ENCODE measurements at places on chromosomes 2 and 18.

DNA sequence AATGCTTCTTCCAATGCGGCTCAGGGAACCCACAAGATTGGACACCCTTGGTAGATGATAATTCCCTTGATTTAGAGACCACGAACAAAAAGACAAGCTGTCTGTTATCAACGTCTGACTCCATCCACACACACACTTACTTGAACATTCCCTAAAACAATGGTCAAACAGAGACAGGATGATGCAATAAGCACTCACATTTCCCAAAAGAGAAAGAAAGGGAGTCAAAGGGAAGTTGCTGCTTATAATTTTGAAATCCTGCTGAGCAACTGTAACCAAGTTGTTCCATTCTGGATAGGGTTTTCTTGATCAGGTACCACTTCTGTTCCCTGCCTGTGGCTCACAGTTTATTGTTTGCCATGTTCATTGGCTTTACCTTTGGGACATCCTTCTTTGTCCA lies 571.3 kb upstream of the CNTNAP5 start:
- no peak for DNase-seq

- no peak for DNase-seq
Measured at GRCh38 chr2:120669121-120669952, 66.3 kb upstream of the GLI2 start.

GRCh38 chr2:26670171-26670570 lies 22.4 kb upstream of the KCNK3 start:
- DNase-seq: no peak

GRCh38 chr2:231526341-231527090 lies 3.7 kb downstream of the NMUR1 start:
- no peak for DNase-seq

GRCh38 chr2:214630402-214631045 lies 179.0 kb downstream of the BARD1 start:
- no peak for DNase-seq

GRCh38 chr2:135121016-135121657 lies 69.0 kb downstream of the RAB3GAP1 start:
- no peak for DNase-seq

DNA sequence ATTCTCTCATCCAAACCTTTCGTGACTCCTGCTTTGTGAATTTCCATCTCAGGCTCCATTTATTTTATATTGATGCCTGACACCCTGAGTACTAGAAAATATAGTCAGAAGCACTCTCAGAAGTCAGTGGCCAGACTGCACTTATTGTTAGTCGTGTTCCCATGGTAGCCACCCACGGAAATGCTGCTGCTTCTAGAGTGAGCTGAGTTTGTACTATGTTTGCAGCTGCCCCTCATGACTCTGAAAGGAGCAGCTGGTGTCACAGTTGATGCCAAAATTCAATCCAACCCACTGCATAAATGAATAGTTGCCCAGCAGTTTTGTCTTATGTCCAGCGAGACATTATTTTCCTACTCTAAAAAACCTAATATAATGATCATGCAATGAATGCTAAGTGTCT lies 265.2 kb upstream of the SPHKAP start:
- peak; percentile 91 for DNase-seq

GRCh38 chr18:34595690-34596089 lies 114.4 kb upstream of the DTNA start:
- DNase-seq: no peak

DNA sequence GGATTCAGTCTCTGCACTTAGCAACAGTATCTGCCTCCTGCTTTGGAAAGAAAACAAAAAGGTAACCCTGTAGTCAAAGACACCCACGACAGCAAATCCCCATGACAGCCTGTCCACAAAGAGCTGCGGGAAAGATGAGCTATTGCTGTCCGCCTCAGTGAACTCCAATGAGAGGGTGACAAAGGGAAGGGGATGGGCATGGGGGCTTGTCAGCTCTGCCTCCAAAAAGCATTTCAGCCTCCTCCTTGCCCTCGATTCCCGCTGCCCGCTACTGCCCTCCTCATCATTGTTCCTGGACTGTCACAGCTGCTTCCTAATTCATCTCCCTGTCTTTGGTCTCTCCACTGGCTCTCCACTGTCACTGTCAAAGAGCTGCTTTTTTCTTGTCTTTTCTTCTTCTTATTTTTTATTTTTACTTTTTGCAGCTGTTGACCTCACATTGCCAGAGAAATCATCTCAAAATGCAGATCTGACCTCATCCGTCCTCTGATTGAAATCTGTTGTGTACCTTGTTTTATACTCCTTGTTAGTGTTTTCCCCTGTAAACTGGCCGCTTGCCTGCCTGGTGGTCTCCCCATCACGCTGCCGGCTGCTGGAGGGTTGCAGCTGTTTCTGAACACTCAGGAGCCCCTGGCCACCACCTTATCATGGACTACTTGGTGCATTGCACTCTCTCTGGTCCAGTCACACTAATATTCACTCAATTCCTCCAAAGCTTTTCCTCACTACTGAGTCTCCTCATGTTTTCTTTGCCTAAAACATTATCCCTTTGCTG lies 7.9 kb upstream of the E2F6 start:
- DNase-seq: no peak

DNA sequence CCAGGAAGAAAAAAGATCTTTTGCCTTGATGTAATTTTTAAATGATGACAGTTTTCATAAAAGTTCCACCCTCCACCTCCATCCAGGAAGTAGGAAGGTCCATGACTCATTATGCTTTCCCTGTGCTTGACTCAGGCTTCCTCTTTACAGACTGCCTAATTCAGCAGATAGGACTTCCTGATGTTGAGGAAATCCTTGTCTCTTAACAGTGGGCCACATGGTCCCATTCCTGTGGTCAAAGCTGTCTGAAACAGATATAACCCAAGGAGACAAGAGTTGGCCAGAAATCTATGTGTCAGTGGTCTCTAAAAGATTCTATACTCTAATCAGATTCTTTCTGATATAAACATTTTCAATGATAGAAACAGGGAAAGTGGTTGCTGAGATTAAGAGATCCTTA lies 119.1 kb downstream of the BAZ2B start:
- peak; percentile 1 for DNase-seq

DNA sequence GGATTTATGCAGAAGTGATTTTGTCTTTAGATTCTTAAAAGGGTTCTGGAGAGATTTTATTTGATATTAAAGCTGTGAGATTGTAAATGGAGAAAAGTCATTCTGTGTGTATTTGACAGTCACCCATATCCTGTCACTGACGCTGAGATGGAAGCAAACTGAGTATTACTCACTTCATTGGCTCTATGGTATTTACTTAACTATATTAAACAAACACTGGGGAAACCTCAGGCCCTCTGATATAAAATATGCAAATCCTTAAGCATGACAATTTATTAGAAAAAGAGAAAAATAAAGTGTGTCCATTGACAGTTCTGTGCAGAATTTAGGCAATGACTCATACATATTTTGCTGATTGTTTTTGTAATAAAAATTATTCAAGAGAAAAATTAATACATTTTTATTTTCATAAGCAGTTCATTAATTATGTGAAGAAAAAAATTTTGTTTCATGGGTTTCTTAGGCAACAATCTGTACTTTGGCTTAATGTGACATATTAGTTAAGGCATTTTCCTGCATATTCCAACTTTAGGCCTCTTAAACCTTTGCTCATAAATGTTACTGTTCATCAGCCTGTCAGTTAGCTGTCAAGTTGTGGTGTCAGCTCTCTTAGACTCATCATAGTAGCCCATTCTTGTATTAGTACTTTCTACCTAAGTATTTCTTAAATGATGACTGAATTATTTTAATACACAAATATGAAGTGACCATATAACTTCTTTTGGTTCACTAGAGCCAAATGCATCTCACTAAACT lies 99.9 kb downstream of the PARD3B start:
- no peak for DNase-seq

- DNase-seq: no peak
Measured at GRCh38 chr2:217960351-217960750, 42.4 kb downstream of the TNS1 start.

GRCh38 chr2:18855027-18855426 lies 265.7 kb upstream of the NT5C1B start:
- DNase-seq: no peak

- no peak for DNase-seq
Measured at GRCh38 chr2:193103064-193103463, 908.3 kb upstream of the TMEFF2 start.

DNA sequence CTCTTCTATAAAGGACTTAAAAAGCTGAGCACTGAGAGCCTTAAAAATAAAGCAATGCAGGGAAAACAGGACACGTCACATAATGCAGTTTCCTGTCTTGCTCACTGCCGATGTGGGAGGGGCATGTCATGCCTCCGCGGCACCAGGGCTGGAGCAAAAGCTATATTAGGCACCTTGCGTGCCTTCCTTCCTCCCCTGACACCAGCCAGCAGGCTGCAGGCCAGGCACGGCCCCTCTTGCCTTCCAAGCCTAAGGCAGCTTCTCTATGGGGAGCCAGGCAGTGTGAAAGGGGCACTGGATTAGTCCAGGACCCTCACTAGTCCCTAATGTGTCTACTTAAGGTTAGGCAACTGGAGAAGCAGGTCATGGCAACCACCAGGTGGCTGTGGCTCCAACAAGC lies 26.3 kb downstream of the MRPL35 start:
- DNase-seq: no peak

DNA sequence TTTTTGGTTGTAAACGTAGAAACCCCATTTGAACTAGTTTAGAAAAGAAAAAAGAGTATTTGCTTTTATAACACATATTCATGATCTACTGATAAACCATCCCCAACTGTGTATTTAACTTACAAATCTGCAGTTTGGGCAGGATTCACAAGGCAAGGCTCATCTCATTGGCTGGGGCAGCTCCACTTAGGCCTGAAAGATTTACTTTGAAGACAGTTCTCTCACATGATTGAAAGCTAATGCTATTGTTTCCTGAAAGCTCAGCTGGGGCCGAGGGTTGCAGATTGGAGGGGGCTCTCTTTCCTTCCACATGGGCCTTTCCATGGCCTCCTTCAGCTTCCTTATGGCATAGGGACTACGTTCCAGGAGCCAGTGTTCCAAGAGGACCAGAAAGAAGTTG lies 47.4 kb downstream of the ARHGAP15 start:
- no peak for DNase-seq

DNA sequence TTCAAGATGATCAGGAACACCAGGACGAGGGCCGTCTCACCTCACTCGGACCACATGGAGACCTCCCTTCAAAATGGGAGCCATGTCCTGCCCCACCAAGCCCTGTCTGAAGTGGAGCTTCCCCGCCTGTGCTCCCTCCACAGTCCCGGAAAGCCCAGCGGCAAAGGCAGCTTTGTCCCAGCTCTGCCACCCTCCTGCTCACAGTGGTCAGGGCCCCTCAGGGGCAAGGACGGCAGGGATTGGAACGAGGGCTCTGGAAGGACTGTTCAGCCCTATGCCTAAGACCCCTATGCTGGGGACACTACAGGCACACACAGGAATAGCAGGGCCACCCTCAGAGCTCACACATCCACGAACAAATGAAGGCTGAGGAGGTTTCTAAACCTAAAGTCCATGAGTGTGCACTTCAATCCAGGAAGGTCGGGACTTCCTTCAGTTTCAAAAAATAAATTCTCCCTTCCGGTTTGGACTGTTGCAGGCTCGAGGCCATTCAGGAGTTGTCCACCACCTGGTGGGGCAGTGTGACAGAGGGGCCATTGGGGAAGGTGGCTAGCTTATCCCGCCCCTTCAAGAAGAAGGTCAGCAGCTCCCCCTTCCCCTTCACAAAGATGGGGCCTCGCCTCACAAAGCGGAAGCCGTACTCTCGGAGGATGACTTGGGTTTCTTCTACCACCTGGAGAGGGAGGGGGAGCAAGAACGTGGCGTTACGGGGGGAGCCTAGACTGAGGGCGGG lies 26.4 kb downstream of the CENPO start:
- DNase-seq: no peak

DNA sequence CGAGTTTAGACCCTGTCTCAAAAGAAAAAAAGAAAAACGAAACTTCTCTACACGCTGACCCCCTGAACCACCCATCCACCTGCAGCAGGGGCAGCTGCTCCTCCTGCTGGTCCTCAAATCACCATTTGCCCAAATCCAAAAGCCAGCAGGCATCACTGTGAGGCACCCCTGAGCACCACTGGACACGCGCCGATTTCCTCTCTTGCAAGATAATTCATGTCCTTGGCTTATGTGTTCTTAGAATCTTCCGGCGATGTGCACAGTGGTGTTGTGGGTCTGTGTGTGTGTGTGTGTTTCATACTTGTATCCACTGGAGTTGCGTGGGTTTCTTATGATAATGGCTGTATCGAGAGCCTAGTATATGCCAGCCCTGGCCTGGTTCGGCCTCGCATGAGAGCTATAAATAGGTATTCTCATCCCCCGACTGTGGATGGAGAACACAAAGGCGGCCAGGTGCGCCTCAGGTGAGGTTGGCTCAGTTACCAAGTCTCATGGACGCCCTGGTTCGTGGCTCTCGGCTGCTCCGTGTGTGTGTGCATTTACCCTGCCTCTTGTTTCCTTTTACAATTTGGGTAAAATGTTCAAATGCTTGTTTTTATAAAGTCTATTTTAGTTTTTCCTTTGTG lies 235.5 kb downstream of the HDAC4 start:
- DNase-seq: no peak

- DNase-seq: no peak
Measured at GRCh38 chr2:42072349-42073118, 24.7 kb downstream of the PKDCC start.

DNA sequence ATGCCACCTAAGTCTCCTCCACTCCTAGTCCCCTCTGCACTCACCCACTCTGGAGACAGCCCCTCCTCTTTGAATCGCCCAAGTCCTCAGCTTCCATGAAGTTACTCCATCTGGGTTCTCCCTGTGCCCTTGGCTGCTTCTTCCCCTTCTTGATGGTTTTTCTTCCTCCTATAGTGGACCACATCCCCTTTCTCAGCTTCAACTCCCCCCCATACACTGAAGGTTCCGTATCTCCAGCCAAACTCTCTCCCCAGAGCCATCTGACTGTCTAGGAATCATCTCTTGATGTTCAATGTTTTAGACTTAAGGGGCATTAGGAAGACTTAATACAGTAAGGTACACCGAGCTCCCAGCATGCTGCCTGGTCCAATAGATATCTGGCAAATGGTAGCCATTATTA lies 39.6 kb downstream of the EMX1 start:
- no peak for DNase-seq

DNA sequence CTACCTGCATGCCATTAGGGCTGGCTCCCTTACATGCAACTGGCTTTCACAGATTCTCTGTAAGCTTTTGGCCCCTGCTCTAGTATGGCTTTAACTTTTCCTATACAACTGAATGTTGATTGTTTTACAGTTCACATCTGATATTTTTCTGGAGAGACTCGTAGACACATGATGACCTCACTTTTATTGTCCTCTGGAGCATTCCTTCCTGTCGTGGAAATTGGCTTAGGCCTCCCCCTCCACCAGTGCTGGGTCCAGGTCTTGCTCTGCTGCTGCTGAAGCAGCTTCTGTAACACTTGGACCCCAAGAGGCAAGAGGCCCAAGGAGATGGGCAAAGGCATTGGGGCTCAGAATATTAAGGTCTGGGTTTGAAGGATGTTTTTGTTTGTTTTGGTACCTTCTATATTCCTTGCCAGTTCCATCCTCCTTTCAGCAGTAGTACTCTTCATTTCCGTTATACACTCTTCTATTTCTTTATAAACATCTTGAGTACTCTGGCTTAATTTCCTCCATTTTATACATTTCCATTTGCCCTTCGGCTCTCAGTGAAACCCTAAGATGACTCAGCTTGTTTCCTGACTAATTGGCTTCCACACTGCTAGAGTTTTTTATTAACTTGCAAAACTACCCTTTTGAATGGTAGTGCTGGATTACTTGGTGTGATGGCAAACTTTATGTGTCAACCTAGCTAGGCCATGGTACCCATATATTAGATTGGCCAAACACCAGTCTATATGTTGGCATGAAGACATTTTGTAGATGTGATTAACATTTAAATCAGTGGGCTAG lies 219.8 kb downstream of the CDCA7 start:
- DNase-seq: no peak

GRCh38 chr2:222179592-222179991 lies 119.2 kb downstream of the PAX3 start:
- no peak for DNase-seq

- DNase-seq: no peak
Measured at GRCh38 chr2:202909394-202910192, 1.9 kb downstream of the WDR12 start.
